H54 (cell line): ENCODE measurements at places on chromosomes 6 and 20.

GRCh38 chr6:26187981-26188635 is 100.9 kb downstream of the HFE start:
- no peak for DNase-seq

GRCh38 chr6:167210375-167211294 is 52.9 kb upstream of the GPR31 start:
- DNase-seq = no peak

- no peak for DNase-seq
Measured at GRCh38 chr6:56862415-56863175, 92.3 kb upstream of the BEND6 start.

GRCh38 chr6:33249732-33250630 is 21.7 kb downstream of the VPS52 start:
- no peak for DNase-seq

- DNase-seq = no peak
Measured at GRCh38 chr6:25456249-25457040, 177.3 kb downstream of the CARMIL1 start.

- DNase-seq = no peak
Measured at GRCh38 chr6:148151896-148152643, 190.6 kb upstream of the SASH1 start.
